Thoracic aorta (tissue), 2 donors: ENCODE measurements at places on chromosomes 5 and 9. TPM values are rescaled to one million over a fixed set of nuclear protein-coding genes. Genes with fewer than 3 reads are reported as not detected.

Gene NOP16
- 6.3 TPM for total RNA-seq

Gene SLC6A3
- total RNA-seq = 0.14 TPM

DNA sequence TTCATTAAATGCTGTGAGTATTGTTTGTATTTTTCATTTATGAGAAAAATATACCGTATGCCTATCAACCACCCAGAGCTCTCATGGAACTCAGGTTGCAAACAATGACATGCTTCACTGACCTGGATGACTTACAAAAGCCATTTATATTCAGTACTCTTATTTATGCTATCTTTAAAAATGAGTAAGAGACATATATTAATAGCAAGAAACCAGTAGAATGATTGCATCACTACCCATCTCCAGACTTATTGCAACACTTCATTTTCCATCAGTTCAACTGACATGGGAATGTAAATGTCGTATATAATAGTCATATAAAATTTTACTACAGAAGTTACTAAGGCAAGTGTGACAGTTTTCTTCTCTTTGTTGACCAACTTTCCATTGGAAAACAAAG, 69.1 kb downstream of the OTP start:
- DNase-seq = no peak

- no peak for DNase-seq
Observed at GRCh38 chr5:56876327-56876726, 33.1 kb upstream of the SETD9 start.

Gene ZNF658
- 4.0 TPM for total RNA-seq

DNA sequence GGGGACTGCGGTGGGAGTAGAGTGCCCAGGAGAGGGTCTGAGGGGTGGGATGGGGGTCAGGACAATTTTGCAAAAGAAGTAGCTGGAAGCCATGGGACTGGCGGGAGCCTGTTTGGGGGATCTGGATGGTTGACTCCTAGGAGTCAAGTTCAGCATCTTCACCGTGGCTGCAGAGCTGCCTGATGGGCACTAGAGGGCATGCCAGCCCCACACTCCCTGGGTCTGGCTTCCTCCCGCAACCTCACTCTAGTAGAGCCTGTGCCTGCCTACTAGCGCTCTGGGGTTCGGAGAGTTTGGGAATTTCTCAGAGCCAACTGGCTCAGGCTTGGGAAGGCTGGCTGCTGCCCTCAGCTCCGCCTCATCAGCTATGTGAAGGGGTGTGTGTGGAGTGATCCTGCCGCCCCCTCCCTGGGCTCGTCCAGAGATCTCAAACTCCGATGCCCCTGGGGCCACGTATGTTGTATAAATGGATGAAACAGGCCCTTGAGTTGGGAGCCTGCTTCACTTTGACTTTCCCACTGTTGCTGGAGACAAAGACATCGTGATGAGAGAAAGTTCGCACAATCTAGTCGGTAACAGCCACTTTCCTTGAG, 10.8 kb downstream of the TSPAN17 start:
- no peak for DNase-seq

DNA sequence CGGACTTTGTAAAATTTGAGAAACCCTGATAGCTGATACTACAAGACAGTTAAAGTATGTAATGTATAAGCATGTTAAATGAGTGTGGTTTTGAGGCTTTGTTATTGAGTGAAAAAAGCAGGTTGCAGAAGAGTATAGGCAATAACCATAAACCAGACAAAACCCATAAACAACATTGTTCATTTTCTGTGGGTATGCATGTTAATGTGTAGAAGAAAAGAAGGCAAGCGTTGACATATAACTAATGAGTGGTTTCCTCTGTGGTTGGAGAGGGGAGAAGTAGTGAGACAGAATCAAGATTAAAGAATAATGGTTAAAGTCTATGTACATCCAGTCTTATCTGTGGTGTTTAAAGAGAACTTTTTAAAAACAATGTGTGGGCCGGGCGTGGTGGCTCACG, 26.2 kb downstream of the RAD23B start:
- DNase-seq = no peak
